Large intestine (tissue), 12 donors: ENCODE measurements at places on chromosomes 12 and 14. TPM values are rescaled to one million over a fixed set of nuclear protein-coding genes. Genes with fewer than 3 reads are reported as not detected.
A peak's percentile ranks its signal among the peaks of the same experiment; 100 is the strongest.

The P2RX2 gene
- polyA plus RNA-seq = 24.1 TPM

The KRT75 gene
- polyA plus RNA-seq = not detected

The PLEKHD1 gene
- 0.03 TPM for polyA plus RNA-seq

The ACVRL1 gene
- polyA plus RNA-seq = 17.7 TPM

The DIO3 gene
- 5.9 TPM for polyA plus RNA-seq

DNA sequence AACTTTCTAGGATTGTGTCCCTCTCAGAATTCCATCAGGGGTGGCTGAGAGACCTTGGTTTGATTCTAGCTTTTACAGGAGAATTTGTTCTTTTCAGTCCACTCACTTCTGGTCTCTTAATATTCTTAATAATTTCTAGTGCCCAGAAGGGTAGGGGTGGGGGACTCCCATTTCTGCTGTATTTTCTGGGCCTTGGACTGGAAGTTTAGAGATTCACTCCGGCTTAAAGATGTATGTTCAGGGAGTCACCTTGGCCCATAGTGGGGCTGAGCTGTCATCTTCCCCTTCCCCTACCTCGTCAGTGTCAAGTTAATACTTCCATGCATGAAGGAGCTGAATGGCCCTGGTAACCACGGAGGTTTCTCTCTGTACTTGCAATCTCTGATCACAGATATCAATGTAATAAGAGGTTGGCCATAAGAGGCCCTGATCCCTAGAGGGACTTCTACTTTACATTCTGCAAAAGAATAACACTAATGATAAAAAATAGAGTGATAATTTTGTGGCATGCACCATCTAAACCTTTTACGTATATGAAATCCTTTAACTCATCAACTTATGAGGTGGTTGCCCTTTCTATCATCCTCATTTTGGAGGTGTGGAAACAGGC lies 6.7 kb downstream of the KRT81 start:
- DNase-seq = no peak

- no peak for DNase-seq
Observed at GRCh38 chr14:96693987-96694386, 103.2 kb upstream of the VRK1 start.

DNA sequence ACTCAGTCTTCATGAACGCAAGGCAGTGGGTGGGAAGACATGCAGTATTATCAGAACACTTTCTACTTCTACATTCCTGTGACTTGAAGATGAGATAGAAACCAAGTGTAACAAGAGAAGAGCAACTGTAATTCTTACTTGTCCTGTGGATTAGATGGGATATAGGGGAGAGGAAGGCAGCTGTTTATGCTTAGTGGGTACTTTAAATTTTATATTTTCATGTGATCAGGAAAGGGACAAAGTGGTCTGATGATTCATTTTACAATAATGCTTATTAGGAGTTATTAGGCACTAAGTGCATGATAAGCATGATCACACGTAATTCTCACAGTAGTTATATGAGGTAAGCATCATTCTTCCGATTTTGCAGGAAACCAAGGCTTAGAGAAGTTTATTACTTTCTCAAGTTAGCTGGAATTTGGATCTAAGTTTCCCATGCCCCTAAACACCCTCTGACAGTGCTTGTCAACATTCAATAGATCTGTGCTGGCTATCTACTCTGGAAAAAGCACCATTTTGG lies 52.7 kb downstream of the PTGER2 start:
- no peak for DNase-seq

- no peak for DNase-seq
Observed at GRCh38 chr12:66550626-66551025, 128.2 kb downstream of the GRIP1 start.

GRCh38 chr14:63737582-63738006 lies 9.7 kb upstream of the SGPP1 start:
- DNase-seq = no peak

GRCh38 chr12:94133964-94134795 lies 14.2 kb upstream of the PLXNC1 start:
- peak; percentile 58 for DNase-seq
